ENCODE measurements at places on chromosomes 11 and 22. TPM values are rescaled to one million over a fixed set of nuclear protein-coding genes. Genes with fewer than 3 reads are reported as not detected.

Gene OR2AG1
- total RNA-seq, result not detected

Gene BDNF
- 3.5 TPM for total RNA-seq

Gene CAVIN3
- total RNA-seq, result 75.1 TPM

Gene TSPAN32
- 3.1 TPM for total RNA-seq

Gene CHRDL2
- 1.5 TPM for total RNA-seq

Gene RNF169
- total RNA-seq, result 20.5 TPM

DNA sequence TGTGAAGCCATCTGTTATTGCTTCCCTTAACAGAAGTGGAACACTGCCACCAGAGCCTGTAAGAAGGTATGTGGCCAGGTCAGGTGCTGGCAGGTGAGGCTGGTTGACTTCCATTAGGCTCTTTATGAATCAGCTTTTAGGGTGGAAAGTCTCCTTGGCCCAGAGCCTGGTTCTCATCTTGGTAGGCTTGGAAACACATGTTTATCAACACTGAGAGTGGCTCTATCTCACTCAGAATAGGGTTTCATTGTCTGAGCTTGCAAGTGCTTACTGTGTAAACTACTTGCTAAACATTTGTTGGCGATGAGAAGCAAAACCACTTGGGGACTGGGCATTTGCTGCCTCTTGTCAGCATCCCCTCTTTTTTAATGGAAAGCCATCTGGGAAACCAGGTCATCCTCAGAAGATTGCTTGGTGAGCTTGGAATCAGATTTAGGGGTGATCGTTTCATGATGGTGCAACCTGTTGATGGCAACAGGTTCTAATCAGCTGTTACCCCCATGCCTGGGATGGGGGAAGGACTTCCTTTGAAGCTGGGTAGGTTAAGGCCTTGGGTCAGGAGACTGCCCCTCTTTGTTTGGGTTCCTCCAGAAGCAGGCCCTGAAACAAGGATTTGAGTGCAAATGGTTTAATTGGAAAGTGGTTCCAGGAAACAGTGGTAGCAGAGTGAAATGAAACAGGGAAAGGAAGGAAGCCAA, 75.0 kb upstream of the AMPD3 start:
- no peak for DNase-seq

DNA sequence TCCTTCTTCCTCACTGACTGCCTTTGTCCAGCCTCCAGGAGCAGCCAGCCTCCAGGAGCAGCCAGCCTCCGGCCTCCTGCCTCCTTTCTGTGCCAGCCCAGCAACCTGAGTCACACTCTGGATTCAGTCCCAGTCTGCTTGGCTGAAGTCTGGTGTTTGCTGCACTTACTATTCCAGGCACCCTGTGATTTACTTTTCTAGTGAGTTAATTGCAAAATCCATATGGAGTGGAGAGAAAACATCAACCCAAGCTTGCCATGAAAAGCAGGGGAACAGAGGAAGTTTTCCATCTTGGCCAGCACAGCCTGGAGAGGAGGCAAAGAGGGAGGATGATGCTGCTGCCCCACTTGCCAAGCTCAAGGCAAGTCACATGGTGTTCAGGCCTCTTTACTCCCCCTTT, 400.5 kb downstream of the TENM4 start:
- no peak for DNase-seq

- no peak for DNase-seq
These were observed 21.2 kb downstream of the PPP6R3 start for GRCh38 chr11:68481579-68482240.

DNA sequence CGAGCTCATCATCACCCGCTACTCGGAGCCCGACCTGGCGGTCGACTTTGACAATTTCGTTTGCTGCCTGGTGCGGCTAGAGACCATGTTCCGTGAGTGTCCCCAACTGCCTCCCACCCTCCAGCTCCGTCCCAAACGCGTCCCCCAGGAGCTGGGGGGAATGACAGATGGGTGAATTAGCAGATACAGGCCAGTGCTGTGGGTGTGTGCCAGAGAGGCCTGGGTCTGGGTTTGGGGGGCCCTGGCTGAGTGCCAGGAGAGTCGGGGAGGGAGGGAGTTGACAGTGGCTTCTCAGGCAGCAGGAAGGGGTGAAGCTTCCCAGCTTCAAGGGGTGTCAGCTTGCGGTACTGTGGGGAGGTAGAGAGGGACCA, 28.6 kb downstream of the CAPN1 start:
- DNase-seq, result no peak

GRCh38 chr22:20569059-20570058, 61.9 kb downstream of the MED15 start:
- DNase-seq, result peak; percentile 93

- no peak for DNase-seq
These were observed 89.3 kb downstream of the ARHGAP42 start for GRCh38 chr11:100776212-100776896.

- DNase-seq, result no peak
These were observed 2.3 kb downstream of the ANO9 start for GRCh38 chr11:439315-440064.

DNA sequence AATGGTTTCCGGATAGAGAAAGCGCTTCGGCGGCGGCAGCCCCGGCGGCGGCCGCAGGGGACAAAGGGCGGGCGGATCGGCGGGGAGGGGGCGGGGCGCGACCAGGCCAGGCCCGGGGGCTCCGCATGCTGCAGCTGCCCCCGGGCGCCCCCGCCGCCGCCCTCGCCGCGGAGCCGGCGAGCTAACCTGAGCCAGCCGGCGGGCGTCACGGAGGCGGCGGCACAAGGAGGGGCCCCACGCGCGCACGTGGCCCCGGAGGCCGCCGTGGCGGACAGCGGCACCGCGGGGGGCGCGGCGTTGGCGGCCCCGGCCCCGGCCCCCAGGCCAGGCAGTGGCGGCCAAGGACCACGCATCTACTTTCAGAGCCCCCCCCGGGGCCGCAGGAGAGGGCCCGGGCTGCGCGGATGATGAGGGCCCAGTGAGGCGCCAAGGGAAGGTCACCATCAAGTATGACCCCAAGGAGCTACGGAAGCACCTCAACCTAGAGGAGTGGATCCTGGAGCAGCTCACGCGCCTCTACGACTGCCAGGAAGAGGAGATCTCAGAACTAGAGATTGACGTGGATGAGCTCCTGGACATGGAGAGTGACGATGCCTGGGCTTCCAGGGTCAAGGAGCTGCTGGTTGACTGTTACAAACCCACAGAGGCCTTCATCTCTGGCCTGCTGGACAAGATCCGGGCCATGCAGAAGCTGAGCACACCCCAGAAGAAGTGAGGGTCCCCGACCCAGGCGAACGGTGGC, 15.7 kb downstream of the PIK3IP1 start:
- DNase-seq, result peak; percentile 72

DNA sequence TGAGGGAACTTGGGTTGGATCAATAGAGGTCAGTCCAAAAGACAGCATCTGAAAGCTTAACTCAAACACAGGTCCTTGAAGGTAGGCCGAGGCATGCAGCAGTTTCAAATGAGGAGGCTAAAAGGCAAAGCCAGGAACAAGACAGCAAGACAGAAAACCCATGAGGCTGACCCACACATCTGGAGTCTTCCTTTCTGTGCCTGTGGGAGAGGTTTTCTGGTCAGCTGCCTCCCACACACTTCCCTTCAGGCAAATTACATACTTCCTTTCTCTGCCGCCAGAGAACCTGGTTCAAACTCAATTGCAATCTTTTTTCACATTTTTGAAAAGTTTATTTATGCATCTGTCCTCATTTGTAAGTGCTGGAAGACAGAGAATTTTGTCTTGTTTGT, 29.8 kb upstream of the CRTAM start:
- peak; percentile 33 for DNase-seq

- DNase-seq, result peak; percentile 67
These were observed 7.4 kb downstream of the USP2 start for GRCh38 chr11:119373921-119374631.
